Activated T-helper 1 cell treated with anti-CD3 and anti-CD28 coated beads, Interleukin-12 subunit alpha, Interleukin-12 subunit beta, Interleukin-2, Interleukin-4 antibody, amounts not matched to agents 30 ng/mL and 10 ng/mL and 1 ng/mL, durations not matched to agents 14 hours and 24 hours and 36 hours (primary cell): ENCODE measurements at places on chromosomes 16 and 17. TPM values are rescaled to one million over a fixed set of nuclear protein-coding genes. Genes with fewer than 3 reads are reported as not detected.

DNA sequence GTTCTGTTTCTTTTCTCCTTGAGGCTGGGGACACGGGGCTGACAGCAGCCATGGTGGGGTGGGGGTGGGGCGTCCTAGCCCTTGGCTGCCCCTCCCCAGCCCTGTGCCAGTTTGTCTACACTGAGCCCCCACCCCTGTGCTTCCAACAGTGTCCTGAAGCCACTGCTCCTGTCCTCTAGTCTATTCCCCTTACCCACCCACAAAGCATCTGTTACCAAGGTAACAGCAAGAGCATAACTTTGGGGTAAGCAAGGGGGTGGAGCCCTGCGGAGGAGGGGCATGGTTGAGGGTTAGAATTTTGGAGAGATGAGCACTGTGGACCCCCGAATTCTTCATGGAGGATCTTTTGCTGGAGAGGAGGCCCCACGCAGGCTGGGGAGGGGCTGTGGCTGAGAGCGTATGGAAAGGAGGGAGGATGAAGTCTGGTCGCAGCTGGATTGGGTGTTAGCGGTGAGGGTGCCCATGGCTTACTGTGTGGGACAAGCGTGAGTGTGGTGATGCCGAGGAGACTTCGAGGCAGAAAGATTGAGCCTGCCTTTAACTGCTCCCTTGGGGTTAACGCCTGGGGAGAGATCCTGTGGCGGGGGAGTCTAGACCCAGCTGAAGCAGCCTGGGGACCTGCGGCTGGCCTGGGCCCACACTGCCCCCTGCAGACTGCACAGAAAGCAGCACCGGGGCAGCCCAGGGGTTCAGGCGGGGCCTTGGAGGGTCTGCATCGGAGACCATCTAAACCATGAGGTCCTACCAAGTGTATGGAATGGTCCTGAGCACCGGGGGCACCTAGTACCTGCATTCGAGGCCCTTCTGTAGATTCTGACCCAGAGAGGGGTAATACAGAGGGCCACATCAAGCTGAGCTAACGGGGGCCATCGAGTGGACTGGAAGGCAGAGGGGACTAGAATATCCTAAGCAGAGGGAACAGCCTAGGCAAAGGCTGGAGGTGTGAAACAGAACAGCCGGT lies 6.1 kb upstream of the STAC2 start:
- no peak overlapping the region for H3K4me3 ChIP-seq
- peak; percentile 20 for DNase-seq
- no peak overlapping the region for H3K27ac ChIP-seq
- peaks cover 14% of the 10 kb centered on the region for H3K4me1 ChIP-seq
- H3K36me3 ChIP-seq = no peaks in the 10 kb centered on the region
- peaks cover 5% of the 10 kb centered on the region for H3K27me3 ChIP-seq

GRCh38 chr16:74216319-74216718 lies 80.3 kb upstream of the PSMD7 start:
- DNase-seq = no peak
- no peak overlapping the region for H3K27ac ChIP-seq
- no peaks in the 10 kb centered on the region for H3K4me1 ChIP-seq
- no peak overlapping the region for H3K4me3 ChIP-seq
- no peaks in the 10 kb centered on the region for H3K36me3 ChIP-seq

GRCh38 chr17:81388091-81388611 lies 7.1 kb upstream of the BAHCC1 start:
- peak overlapping the region; percentile 4 for H3K27ac ChIP-seq
- no peaks in the 10 kb centered on the region for H3K36me3 ChIP-seq
- DNase-seq = no peak

DNA sequence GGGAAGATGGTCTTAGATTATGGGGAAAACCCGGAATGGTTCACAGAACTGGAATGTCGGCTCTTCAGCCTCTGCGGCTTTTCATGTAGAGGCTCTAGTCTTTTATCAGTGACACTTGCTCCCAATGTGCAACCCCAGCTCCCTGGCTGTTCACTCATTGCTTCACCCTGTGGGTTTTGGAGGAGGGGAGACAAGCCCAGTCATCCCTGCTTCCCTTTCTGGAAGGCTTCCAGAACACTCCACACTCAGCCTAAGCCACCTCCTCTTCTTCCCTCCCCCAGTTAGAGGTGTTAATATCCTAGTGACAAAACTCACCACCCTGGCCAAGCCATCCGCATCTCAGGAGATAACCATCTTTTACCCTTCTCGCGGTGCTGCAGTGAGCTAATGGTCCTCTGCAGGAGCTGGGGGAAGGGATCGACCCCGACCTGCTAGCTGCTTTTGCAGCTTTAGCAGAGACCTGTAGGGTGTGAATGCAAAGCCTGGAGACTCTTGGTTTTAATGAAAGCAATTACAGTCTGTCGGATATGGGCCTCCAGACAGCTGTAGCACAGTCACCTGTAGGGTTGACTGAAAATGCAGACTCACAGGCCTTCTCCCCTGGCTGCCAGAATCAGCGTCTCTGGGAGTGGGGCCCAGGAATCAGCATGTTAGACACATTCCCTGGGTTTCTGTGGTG lies 24.3 kb upstream of the LASP1NB start:
- H3K4me1 ChIP-seq = peaks cover 48% of the 10 kb centered on the region
- no peaks in the 10 kb centered on the region for H3K27me3 ChIP-seq
- no peak for DNase-seq
- H3K27ac ChIP-seq = peak overlapping the region; percentile 78
- peaks cover 44% of the 10 kb centered on the region for H3K36me3 ChIP-seq
- H3K4me3 ChIP-seq = peak overlapping the region; percentile 26

GRCh38 chr17:5948811-5949210 lies 121.4 kb upstream of the WSCD1 start:
- H3K4me3 ChIP-seq = no peak overlapping the region
- peaks cover 14% of the 10 kb centered on the region for H3K27me3 ChIP-seq
- DNase-seq = no peak

DNA sequence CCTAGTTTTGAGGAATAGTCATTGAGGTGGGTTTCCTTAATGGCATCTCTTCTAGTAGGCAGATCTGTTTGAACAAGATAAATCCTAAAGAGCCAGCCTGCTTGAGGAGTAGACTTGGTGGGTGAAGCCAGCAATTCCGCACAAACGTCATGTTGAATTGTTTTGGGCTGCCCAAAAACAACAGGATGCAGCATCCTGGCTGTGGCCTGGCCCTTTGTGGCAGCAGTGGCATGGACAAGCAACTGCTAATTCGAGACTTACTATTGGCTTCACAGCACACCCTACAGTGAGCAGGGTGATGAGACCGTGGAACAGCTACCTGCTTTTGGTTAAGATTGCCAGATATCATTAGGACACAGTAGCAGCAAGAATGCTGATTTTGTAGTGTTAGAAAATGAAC lies 9.3 kb upstream of the VPS4A start:
- no peaks in the 10 kb centered on the region for H3K27me3 ChIP-seq
- H3K4me3 ChIP-seq = no peak overlapping the region
- H3K27ac ChIP-seq = no peak overlapping the region

- H3K27me3 ChIP-seq = no peaks in the 10 kb centered on the region
- peak; percentile 32 for DNase-seq
- H3K36me3 ChIP-seq = no peaks in the 10 kb centered on the region
These were observed 3.1 kb upstream of the MED11 start for GRCh38 chr17:4728124-4728523.

PGP gene
- 37.2 and 37.7 TPM in 2 replicates for total RNA-seq

MYOCD gene
- not detected in 2 replicates for total RNA-seq

SUPT6H gene
- total RNA-seq = 106 and 108 TPM in 2 replicates

MSRB1 gene
- total RNA-seq = 22.1 and 26.1 TPM in 2 replicates
